GM12878 (cell line): ENCODE measurements at places on chromosomes 7 and 10.

- H3K27ac ChIP-seq: no peak overlapping the region
- no peaks in the 10 kb centered on the region for H3K4me1 ChIP-seq
- H3K36me3 ChIP-seq: no peaks in the 10 kb centered on the region
- DNase-seq: no peak
- no peaks in the 10 kb centered on the region for H3K27me3 ChIP-seq
- no peak overlapping the region for H3K4me3 ChIP-seq
Measured at GRCh38 chr10:29865700-29866355, 193.6 kb downstream of the JCAD start.

GRCh38 chr10:5291501-5292195, 73.1 kb upstream of the UCN3 start:
- H3K27me3 ChIP-seq: no peaks in the 10 kb centered on the region
- no peaks in the 10 kb centered on the region for H3K4me1 ChIP-seq
- no peak overlapping the region for H3K4me3 ChIP-seq
- H3K36me3 ChIP-seq: no peaks in the 10 kb centered on the region

DNA sequence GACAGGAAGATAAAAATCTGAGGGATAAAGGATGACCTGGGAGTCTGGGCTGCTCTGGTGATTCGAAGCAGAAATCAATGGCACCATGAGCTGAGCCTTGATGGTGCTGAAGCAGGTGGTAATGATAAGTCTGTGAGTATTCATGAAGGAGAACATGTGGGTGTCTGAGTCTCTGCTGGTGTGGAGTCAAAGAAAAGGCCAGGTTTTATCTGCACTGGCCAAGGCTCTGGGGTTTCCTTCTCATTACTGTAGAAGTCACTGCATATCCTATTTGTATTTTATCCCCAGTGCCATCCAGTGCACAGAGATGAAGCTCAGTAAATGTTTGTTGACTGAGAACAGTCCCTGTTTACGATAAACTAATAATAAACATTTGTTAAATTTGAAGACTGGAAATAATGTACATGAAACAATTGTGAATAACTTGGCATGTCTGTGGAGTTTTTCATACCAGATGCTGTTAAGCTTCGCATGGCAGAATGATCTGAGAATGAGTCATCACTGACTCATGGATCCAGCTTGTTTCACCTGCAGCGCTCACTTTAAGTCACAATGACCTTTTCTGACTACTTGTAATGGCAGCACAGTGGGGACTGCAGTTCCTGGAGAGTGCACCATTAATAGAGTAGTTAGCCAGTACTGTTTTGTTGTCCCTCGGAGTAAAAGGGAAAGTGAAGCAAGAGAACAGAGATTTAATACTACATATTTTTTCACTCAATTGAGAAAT, 538.5 kb downstream of the HTR7 start:
- H3K4me3 ChIP-seq: no peak overlapping the region
- DNase-seq: peak; percentile 48
- H3K27me3 ChIP-seq: no peaks in the 10 kb centered on the region
- H3K27ac ChIP-seq: no peak overlapping the region
- H3K4me1 ChIP-seq: no peaks in the 10 kb centered on the region

GRCh38 chr10:86311190-86311589, 55.4 kb downstream of the GRID1 start:
- DNase-seq: no peak
- no peaks in the 10 kb centered on the region for H3K36me3 ChIP-seq
- H3K4me3 ChIP-seq: no peak overlapping the region
- H3K27ac ChIP-seq: no peak overlapping the region
- no peaks in the 10 kb centered on the region for H3K4me1 ChIP-seq

DNA sequence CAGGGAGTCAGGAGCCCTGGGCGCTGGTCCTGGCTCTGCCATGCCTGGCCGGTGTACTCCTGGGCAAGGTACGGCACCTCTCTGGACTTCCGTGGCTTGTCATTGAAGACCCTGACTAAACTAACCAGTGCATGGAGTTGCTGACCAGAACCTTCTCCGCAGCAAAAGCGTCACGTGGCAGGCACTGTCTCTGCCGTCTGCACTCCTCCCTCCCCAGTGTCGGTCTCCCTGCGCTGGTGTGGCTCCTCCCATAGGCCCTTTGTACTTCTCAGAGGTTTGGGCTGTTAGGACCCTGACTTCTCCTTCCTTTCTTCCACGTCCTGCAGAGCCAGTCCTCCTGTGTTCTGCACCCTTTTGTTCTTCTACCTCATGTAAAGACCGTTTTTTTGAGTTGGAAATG, 100.6 kb upstream of the CREB5 start:
- no peak overlapping the region for H3K4me3 ChIP-seq
- no peak for DNase-seq
- no peaks in the 10 kb centered on the region for H3K4me1 ChIP-seq
- no peaks in the 10 kb centered on the region for H3K36me3 ChIP-seq
- H3K27ac ChIP-seq: no peak overlapping the region

DNA sequence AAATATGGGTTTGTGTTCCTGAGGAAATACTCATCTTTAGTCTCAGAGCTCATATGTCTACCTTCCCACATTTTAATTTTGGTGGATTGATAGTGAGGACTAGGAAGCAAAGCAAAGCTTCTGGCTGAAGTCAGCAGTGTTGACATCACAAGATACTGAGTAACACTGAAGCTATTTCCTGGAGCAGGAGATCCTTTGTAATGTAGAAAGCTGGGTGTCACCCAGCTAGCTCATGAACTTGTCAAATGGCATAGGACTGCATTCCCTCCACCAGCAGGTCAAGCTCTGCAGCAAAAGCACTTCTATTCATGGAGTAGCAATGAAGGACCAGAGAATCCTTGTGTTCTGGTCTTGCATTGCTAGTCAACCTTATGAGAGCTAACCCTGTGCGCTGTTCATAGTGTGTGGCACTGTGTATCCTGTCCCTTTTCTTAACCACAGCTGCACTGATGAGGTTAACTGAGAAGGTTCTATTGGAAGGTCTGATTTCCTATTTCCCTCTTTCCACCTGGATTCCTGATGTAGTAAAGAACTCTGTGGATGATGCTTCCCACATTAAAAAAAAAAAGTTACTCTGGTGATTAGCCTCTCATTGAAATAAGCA, 94.8 kb upstream of the ZNF804B start:
- no peak overlapping the region for H3K4me3 ChIP-seq
- no peaks in the 10 kb centered on the region for H3K4me1 ChIP-seq
- no peak overlapping the region for H3K27ac ChIP-seq

DNA sequence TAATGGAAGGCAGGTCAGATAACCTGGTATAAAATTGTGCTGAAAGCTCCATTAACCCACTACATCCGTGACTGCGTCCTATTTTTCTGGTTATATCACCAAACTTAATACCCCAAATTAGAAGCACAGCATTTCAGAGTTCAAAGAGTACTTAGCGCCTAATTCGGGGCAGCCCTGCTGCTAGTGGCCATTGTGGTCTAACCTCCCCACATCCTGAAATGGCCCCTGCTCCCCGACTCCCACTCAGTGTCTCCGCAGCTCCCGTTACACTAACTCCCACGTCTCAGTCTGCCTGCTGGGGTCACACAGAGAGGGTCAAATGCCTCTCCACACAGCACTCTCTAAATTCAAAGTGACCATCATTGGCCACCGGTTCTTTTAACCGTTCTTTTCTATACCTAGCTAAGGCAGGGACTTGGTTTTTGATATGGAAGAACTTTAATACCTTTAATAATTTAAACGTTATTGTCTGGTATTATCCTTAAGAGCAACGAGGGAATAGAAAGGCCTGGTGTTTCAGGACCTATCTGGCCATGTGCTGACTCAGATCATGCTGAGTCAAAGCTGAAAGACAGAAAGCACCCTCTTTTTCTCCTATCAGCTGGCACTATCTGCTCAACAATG, 117.1 kb downstream of the KMT2E start:
- DNase-seq: peak; percentile 38
- H3K4me1 ChIP-seq: peaks cover 16% of the 10 kb centered on the region
- no peaks in the 10 kb centered on the region for H3K27me3 ChIP-seq
- peaks cover 9% of the 10 kb centered on the region; the same call in 1 of the 2 replicates for H3K36me3 ChIP-seq

DNA sequence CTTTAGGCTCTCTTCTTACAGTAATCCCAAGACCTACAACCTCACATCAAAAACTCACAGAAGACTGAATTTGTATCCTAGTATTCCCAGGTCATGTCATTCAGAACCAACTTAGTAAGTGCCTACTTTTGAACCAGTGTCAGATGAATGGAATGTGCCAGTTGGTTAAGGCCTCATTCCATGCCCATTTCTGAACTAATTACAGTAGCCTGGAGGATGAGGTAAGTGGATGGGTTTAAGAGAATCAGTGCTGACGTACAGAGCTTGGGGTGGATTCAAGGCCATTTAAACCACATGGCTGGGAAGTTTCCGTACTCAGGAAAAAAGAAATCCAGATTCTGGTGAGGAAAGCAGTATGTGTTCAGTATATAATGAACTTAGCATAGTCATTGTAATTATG, 21.9 kb upstream of the FOXP2 start:
- H3K36me3 ChIP-seq: no peaks in the 10 kb centered on the region
- no peaks in the 10 kb centered on the region; the same call in 1 of the 2 replicates for H3K27me3 ChIP-seq
- no peak overlapping the region for H3K4me3 ChIP-seq
- no peak overlapping the region for H3K27ac ChIP-seq
- no peak for DNase-seq

DNA sequence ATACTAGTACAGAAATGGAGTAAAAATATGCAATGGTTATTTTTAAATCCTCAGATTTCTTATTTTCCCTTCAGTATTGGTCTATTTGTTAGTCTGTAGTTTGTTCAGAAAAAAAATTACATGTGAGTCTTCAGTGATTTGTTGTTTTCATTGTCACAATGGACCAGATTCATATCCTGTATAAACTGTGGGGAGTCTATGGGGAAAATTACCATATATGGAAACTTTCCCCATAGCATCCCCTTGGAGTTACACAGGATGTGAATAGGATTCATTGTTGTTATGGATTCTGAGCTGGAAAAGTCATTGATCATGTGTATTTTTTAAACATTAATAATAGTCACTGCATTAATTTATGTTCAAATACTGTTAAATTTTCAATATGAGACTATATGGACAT, 72.6 kb downstream of the ST7 start:
- no peaks in the 10 kb centered on the region for H3K36me3 ChIP-seq
- peaks cover 24% of the 10 kb centered on the region for H3K4me1 ChIP-seq
- DNase-seq: no peak
- H3K27ac ChIP-seq: no peak overlapping the region
- no peak overlapping the region for H3K4me3 ChIP-seq

- H3K4me3 ChIP-seq: no peak overlapping the region
- no peak for DNase-seq
- no peaks in the 10 kb centered on the region for H3K27me3 ChIP-seq
- H3K4me1 ChIP-seq: no peaks in the 10 kb centered on the region
- no peaks in the 10 kb centered on the region for H3K36me3 ChIP-seq
- H3K27ac ChIP-seq: no peak overlapping the region
Measured at GRCh38 chr10:125284875-125285597, 124.7 kb upstream of the CTBP2 start.

GRCh38 chr7:30276203-30276900, 8.0 kb upstream of the ZNRF2 start:
- H3K27me3 ChIP-seq: no peaks in the 10 kb centered on the region
- peaks cover 9% of the 10 kb centered on the region; the same call in 1 of the 2 replicates for H3K4me1 ChIP-seq
- H3K36me3 ChIP-seq: no peaks in the 10 kb centered on the region
- H3K4me3 ChIP-seq: no peak overlapping the region

- H3K27ac ChIP-seq: no peak overlapping the region
- no peak for DNase-seq
- H3K27me3 ChIP-seq: no peaks in the 10 kb centered on the region; the same call in 1 of the 2 replicates
- H3K4me3 ChIP-seq: no peak overlapping the region
- no peaks in the 10 kb centered on the region for H3K36me3 ChIP-seq
Measured at GRCh38 chr10:14439451-14440259, 108.9 kb upstream of the FRMD4A start.

DNA sequence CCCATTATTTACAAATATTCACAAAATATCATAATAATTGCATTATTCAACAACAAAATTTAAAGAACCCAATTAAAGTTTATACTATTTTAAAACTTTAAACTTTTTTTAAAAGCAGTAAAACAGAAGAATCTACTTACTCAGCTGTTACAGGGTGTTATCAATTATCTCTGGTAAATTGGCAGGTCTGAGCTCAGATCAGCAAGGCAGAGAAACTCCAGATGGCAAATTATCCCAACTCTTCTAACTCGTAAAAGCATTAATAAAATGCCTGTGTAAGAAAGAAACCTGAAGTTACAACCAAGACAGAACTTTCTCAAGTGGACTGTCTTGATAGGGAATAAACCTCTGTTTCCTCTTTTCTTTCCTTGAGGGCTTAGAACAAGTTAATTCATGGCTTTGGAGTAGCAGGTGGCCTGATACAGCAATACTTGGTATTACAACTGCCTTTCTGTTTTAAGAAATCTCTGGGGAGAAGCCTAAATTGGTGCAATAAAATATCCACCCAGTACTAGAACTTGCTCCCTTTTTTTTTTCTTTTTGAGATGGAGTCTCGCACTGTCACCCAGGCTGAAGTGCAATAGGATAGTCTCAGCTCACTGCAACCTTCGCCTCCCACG, 275.3 kb upstream of the MKLN1 start:
- H3K4me1 ChIP-seq: 0 out of 2 replicates have a peak, but pooled peaks cover 3% of the 10 kb centered on the region
- DNase-seq: no peak
- no peaks in the 10 kb centered on the region; the same call in 1 of the 2 replicates for H3K36me3 ChIP-seq
- H3K4me3 ChIP-seq: no peak overlapping the region
